ENCODE measurements at places on chromosomes 12 and 14.
A peak's percentile ranks its signal among the peaks of the same experiment; 100 is the strongest.

- no peak for DNase-seq
Measured at GRCh38 chr12:109250523-109250922, 58.6 kb downstream of the FOXN4 start.

GRCh38 chr12:58395056-58395455, 453.7 kb downstream of the ATP23 start:
- no peak for DNase-seq

GRCh38 chr14:84804468-84804867, 725.5 kb upstream of the FLRT2 start:
- DNase-seq, result no peak

DNA sequence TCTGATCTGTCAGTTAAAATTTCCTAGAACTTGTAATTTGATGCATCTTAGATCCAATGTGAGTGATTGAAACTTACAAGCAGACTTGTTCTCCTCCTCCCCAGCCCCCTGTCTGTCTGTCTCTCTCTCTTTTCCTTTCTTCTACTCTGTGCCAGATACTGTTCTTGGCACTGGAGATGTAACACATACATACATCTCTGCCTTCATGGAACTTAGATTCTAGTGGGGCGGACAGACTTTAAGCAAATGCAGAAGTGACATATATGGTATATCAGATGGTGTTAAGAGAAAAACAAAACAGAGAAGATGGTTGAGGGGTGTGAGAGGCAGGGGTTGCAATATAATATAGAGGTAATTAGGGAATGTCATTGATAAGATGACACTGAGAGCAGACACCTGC, 6.6 kb downstream of the CHST11 start:
- DNase-seq, result no peak

- peak; percentile 66 for DNase-seq
Measured at GRCh38 chr14:24734917-24735500, 101.0 kb upstream of the GZMB start.

DNA sequence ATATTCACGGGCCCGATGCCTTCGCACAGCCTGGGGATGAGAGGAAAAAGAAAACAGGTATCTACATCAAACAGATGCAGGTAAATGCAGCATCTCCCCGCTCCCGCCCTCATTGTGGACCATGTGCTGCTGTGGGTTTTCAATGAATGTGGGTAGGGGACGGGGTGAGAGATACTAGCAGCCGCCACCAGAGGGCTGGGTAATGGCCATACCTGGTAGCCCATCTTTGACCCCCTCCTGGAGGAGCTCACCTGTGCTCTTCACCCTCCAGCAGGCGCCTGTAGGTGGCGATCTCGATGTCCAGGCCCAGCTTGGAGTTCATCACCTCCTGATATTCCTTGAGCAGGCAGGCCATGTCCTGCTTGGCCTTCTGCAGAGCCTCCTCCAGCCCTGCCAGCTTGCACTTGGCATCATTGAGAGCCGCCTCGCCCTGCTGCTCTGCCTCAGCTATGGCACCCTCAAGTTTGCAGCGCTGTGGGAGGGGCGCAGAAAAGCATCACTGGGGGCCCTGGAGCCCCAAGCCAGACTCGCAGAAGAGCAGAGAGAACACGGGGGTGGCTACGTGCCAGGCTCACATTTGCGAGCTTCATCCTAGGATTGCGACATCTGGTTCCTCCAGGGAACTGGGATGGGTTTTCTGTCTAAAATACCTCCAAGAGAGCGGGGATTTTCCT, 10.2 kb downstream of the KRT82 start:
- DNase-seq, result peak; percentile 54

GRCh38 chr14:29085546-29085945, 319.0 kb downstream of the FOXG1 start:
- no peak for DNase-seq

DNA sequence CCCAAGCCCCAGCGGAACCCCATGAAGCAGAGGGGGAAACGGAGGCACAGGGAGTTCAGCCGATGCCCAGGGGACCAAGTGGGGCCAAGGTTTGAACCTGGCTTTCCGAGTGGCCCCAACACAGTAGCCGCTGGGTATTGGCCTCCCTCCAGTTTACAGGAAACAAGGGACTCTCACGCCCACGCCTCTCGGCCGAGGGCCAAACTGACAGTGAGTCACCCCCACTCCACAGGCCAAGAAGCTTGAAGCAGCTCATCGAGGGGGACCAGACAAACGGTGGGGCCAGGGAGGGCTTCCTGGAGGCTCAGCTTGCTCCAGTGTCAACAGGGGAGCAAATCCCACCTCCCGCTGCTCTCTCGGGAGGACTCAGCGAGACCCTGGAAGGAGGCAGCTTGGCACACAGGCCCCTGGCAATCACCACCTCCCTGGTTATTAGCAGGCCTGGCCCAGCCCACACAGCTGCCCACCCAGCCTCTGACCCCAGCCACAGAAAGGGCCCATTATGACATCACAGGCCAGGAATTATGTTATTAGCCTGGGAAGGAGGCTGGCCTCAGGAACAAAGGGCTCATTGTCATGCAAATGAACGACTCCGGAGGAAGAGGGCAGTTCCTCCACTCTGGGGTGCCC, 54.6 kb downstream of the NCOR2 start:
- peak; percentile 95 for DNase-seq

GRCh38 chr12:76587428-76588178, 28.0 kb upstream of the OSBPL8 start:
- no peak for DNase-seq

GRCh38 chr12:128328961-128329360, 62.0 kb downstream of the TMEM132C start:
- DNase-seq, result no peak

- DNase-seq, result no peak
Measured at GRCh38 chr14:38808734-38809455, 294.1 kb downstream of the SEC23A start.

GRCh38 chr14:69580009-69580577, 5.4 kb upstream of the CCDC177 start:
- peak; percentile 82 for DNase-seq

DNA sequence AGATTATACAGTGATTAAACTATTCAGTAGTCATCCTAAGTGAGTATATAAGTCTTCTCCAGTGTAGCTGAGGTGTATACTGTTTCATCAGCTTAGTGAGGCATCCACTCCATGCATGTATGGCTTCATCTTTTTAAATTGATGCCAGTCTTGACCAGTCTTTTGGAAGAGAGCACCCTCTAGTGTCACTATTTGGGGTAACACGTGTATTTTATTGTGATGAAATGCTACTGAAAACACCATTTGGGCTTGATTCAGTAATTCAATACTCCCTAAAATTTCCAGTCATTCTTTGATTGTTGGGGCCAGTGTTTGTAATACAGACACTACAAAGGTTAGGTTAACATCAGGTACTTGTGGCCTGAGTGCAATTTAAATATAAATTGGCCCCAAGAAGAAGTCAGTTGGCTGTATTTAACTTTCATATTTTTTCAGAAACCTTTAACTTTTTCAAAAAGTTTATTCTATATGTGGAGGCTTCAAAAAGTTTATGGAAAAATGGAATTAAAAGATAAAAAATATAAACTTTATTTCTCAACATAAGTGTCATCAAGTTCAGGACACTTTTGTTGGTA, 35.3 kb downstream of the MIPOL1 start:
- peak; percentile 61 for DNase-seq

DNA sequence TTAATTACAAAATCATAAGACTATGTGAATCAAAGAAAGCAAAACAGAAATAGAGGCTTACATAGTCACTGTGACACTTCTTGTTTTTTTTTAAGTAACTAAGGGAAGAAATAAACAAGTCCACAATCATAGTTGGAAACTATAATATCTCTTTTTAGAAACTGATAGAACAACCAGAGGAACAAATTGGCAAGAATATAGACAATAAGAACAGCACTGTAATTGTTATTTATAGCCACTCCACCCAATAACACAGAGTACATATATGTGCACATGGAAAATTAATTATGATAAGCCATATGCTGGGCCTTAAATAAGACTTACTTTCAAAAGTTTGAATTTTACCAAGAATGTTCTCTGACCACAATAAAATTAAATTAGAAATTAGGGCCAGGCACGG, 101.1 kb downstream of the PLEKHG7 start:
- no peak for DNase-seq

DNA sequence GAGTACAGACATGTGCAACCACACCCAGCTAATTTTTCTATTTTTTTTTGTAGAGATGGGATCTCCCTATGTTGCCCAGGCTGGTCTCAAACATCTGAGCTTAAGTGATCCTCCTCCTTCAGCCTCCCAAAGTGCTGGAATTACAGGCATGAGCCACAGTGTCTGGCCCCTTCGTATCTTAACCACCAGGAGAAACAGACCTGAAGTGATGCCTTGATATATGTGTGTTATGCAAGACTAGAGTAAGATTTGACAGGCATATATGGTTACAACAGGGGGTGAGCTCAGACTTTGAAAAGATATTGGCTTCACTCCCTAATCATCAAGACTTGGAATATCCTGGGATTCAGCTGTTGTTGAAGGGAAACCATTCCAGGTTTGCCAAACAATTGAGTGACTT, 10.7 kb upstream of the GALNT6 start:
- no peak for DNase-seq

DNA sequence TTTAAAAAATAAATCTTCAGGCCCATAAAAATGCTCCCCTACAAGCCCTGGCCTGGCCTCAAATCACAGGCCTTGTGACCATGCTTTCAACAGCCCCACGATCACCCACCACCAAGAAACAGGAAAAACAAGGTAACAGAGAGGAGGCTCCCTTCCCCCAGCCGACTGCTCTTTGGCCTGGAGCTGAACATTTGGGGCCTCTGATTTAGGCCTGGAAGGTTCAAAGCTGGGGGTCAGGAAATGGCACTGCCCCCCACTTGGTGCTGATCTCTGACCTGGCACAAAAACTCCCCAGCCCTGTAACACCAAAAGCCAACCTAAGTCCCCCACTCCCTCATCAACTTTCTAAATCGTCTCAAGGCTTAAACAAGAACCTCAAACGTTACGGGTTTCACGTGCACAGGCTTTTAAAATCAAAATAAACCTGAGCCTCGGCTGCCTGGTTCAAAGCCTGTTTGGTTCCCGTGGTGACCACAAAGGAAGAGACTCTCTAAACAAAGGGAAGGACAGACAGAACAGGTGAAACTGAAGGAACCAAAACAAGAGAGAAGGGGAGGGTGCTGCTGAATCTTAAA, 9.0 kb downstream of the ACTN1 start:
- no peak for DNase-seq

- DNase-seq, result no peak
Measured at GRCh38 chr14:103711516-103712431, 3.5 kb downstream of the XRCC3 start.

Data from fibroblast of skin of abdomen (primary cell).